ENCODE measurements at places on chromosomes 3 and 15.

DNA sequence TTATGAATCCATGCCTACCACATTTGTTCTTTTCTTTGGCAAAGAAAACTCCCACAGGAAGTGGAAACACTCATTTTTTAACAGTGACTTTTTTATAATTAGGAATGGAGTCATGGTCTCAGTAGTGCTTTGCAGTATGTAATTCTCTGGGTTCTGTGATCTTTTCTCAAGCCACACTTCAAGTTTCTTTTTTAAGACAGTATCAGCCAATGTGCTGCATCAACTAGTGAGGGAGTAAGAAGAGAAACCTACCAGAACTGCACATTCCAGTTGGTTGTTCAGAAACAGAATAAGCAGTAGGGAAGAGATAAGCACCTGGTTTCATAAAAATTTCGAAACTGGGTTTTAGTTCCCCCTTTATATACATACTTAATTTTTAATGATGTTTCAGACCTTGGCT, 126.3 kb downstream of the FOXB1 start:
- no peak for DNase-seq

DNA sequence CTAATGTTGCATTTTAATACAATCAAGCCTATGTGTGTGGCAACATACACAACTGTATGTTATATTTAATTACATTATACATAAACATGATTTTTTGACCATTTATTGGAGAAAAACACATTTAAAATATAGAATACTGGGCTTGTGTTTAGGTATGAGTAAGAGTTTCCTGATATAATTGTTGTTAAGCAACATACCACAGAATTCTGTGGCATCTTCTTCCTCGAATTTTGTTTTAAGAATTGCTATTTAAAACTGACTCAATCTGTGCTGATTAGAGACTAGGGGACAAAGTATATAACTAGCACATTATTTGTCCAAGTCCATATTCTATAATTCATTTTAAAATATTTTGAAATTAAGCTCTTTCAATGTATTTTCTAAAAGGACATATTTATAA, 376.8 kb upstream of the THBS1 start:
- DNase-seq = no peak

DNA sequence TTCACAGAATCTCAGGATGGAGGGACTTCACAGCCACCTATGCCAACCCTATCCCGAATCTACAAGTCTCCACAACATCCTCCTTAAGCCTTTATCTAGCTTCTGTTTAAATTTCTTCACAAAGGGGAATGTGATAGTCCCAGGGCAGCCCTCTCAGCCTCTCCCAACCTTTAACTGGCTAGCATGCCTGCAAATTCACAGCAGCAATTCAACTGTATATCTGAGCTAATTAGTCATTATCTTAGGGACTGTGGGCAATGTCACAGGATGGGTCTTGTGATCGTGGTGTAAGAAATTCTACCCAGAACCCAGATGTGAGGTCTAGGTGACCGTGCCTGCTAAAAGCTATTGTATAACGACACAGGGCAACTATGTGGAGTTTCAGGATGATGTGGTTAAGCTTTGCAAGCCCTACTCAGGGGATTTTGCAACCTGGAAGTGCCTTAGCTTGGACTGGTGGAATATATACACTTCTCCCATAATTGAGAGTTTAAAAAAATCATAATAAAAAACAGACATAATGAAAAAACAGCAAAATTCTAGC, 65.5 kb upstream of the FBN1 start:
- DNase-seq = no peak

- DNase-seq = no peak
Observed at GRCh38 chr3:3066378-3066777, 43.8 kb downstream of the IL5RA start.

DNA sequence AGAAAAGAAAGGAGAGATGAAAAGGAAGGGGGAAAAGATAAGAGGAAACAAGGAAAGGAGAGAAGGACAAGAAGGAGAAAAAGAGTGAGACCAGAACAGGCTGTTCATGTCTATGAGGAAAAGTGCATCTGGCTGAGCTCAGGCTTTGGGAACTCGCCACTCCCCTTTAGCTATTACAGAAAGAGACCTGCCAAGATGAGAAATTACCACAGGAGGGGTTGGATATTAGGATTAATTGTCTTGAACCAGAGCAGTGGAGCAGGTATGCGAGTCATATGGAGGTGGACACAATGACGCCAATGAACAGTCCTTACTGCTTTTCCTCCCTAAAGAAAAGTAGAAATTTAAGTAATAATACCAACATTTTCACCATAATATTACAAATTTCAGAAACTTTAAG, 577.0 kb upstream of the ARRDC4 start:
- DNase-seq = no peak

- no peak for DNase-seq
Observed at GRCh38 chr3:127045435-127046045, 62.6 kb downstream of the PLXNA1 start.

DNA sequence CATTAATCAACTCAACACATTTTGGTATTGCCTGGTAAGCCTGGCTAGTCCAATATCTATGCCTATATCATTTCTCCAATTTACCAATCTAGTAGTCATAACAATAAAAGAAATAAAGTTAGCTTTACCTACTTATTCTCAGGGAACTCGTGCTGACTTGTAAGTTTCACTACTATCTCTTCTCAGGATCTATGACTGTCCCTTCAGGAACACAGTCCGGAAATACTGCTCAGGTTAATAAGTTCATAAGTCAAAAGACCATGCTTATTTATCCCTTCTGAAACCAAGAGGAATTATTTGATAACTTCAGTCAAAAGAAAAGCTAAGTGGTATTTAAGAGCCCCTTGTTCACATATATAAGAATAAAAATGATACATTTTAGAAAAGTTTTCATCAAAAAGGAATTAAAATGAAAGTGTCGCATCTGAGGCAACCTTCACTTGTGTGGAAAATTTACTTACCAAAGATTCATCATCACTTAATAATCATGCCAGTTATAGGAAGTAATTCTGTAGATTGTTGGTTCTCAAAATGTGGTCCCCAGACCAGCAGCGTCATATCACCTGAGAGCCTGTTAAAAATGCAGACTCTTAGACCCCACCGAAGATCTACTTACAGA, 15.5 kb upstream of the THRB start:
- DNase-seq = no peak

- no peak for DNase-seq
Observed at GRCh38 chr3:72601983-72602750, 246.1 kb downstream of the SHQ1 start.

DNA sequence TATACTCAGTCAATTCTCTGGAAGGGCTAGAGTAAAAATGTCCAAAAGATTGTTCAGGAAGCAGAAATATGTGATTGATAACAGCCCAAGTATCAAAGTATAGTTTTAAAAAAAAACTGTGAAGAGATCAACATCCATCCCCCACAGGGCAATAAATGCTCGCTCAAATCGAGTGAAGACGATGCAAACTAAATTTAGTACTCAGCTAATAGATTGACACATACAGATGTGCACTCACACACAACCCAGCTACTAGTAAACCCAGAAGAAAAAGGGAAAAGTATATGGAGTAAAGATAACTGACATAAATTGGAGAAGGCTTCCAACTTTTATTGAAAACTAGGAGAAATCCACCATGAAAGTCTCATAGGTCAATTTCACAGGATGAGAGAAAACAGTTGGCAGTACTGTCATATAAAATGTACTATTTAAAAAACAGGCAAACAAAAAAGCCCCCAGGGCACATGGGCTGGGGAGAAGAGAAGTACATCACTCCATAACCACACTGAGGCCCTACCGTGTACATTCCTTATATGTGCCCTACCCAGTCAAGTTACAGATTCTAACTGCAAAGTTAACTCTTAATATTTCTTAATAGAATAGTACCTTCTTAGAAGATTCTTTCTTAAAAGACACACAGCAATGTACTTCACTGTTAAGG, 125.7 kb downstream of the TBL1XR1 start:
- DNase-seq = no peak

DNA sequence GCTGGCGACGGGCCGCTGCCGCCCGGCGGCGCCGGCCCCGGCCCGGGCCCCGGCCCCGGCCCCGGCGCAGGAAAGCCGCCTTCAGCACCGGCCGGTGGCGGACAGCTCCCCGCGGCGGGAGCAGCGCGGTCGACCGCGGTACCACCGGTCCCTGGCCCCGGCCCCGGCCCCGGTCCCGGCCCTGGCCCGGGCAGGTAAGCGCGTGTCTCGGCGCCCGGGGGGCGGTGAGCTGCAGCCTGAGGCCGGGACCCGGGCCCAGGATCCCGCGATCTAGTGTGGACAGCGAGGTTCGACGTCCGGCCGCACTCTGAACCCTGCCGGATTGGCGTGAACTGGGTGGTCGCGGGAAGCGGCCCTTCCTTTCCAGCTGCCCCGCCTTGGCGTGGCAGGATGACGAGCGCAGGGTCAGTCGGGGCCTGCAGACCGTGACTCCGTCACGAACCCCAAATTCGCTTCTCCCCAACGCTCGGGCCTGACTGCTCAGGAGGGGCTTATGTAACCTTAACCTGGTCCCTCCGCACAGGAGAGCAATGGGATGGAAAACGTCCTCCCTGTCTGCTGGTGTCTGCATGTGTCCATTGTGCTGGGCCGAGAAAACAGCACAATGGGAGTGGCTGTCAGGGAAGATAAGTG, 472 bp downstream of the BSN start:
- DNase-seq = peak; percentile 65

GRCh38 chr3:107987036-107987939, 103.5 kb downstream of the CD47 start:
- DNase-seq = no peak

GRCh38 chr15:43516801-43517353, 531 bp upstream of the MAP1A start:
- DNase-seq = peak; percentile 51

DNA sequence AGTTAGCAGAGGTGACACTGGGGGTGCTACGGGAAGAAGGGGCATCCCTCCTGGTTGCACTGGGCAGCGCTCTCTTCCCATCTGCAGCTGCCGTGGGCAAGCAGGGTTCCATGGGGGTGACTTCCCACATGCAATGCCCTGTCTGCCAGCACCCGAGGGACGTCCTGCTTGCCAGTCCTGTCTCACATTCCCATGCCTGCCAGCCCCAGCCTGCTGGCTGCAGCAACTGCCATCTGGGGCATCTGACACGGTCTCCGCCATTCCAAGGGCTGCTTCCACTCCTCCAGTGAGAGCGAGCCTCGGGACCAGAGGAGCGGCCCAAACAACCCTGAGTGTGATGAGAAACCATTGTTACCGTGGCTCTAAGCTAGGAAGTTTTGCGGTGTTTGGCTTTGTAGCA, 45.4 kb upstream of the RPL32 start:
- DNase-seq = no peak

DNA sequence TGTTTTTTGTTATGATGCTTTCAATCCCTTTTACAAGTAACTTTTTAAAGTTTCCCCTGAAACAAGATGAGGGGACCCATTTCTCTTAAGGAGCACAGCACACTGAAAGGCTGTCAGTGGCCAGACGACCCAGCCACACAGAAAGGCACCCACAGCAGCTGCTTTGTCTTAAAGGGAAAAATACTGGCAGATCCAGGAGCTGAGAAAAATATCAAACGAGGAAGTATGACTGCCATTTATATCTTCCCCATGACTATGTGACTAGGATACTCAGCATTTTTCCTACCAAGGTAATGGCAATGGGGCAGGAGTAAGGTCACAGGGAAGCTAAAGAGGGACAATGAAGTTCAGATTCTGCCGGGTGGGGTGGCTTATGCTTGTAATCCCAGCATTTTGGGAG, 15.9 kb downstream of the ABCC5 start:
- no peak for DNase-seq

- no peak for DNase-seq
Observed at GRCh38 chr3:164879201-164879600, 199.1 kb downstream of the SI start.

DNA sequence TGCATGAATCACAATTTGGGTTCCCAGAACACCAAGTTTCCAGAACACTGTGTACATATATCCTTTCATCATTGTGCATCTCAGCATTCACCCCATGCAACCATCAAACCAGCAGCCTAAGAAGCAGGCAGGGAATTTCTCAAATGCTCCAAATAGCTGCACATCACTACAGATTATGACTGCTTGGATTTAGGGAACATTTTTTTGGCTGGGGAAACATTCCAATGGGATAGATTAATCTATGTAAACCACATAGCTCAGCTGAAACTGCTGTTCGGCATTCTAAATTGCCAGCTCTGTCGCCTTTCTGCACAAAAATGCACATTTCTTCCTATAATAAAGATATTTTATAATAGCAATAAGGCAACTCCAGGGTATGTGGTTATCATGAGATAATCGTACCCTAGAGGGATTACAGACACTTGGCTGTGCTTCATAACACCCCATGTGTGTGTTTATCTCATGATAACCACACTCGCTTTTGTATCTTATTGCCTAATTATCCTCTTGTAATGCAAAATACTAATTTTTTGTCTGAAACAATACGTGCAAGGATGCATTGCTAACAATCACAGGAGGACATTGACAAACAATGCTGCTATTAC, 483.7 kb upstream of the DPH6 start:
- DNase-seq = no peak

DNA sequence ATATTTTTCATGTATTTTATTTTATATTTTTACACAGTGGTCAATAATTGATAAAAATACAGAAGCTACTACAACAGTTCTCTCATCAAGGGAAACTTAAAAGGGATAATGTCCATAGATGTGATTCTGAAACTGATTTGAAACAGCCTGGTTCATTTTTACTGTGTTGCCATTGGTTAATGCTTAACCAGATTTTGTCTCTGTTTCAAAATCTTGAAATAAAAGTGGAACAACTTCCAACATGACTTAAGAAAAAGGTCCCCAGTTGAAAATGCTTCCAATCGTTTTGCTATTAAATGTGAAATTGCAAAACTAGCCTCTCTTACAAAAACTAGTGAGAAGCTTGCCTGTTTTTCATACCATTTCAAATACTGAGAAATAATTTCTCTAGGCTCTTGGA, 240.7 kb downstream of the LPP start:
- no peak for DNase-seq

DNA sequence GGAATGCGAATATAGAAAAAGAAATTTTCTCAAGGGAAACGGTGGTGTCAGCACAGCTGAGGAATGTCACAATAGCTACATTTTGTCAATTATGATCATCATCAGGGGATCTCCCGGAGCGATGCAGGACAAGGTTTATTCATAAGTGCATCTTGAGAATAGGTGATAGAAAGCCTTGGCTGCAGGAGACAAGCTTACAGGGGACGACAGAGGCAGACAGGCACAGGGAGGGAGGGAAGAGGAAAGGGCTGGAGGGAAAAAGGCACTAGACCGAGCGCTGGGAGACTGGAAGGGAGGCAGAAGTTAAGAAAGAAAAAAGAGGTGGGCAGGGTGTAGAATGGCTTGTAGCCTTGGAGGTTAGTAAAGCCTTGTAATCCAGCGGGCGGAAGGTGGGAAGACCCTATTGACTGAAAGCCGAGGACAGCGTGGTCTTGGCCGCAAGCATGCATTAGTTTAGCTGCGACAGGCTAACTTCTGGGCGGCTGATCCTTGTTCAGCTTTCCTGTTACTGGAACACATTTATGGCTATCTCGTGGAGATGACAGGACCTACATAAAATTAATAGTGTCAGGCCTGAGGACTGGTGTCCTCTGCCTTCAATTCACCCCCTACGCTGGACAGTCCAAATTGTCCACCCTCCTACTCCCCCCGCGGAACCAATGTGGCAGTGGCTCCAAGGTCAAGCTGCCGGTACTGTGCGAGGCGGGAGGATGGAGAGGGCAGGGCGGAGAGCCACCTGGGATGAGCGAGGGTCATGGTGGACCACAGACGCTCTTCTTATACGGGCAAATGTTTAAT, 1.4 kb upstream of the NECTIN3 start:
- DNase-seq = peak; percentile 36
